ENCODE measurements at places on chromosomes 6 and 20. TPM values are rescaled to one million over a fixed set of nuclear protein-coding genes. Genes with fewer than 3 reads are reported as not detected.
A peak's percentile ranks its signal among the peaks of the same experiment; 100 is the strongest.

The LRRC73 gene
- 0.50 TPM for total RNA-seq

The TRMT11 gene
- total RNA-seq: 27.7 TPM

The RAET1E gene
- total RNA-seq: 0.22 TPM

The DOP1A gene
- total RNA-seq: 23.7 TPM

The MYB gene
- 3.1 TPM for total RNA-seq

- no peak overlapping the region for H3K27ac ChIP-seq
- H3K27me3 ChIP-seq: no peaks in the 10 kb centered on the region
- peak overlapping the region; percentile 89 for H3K4me3 ChIP-seq
- H3K36me3 ChIP-seq: peaks cover 23% of the 10 kb centered on the region
- H3K4me1 ChIP-seq: peaks cover 25% of the 10 kb centered on the region
Observed at GRCh38 chr20:9068233-9068801, 570 bp upstream of the PLCB4 start.

DNA sequence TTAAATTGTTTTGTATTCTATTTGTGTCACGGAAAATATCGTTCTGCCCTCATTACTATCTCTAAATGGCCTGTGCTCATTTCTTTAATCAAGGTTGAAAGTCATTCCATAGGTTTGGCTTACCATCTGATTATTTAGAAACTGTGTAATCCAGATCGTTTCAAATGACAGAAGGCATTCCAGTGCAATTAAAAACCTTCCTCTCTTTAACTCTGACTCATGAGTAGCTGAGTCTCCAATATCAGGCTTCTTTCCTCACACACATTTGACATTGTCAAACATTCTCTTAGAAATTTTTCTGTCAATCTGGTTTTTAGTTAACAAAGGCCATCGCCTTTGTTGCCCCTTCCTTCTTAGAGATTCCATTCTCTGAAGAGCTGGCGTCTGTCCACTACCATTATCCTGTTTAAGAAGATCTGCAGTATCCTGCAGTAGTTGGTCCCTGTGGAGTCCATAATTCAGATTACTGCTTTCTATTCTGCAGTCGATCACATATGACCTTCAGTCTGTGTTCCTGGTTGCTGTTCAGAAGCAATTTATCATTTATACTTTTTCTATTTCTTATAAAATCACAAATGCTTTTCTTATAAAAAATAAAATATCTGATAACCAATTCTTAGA, 3.9 kb upstream of the TRDN start:
- no peak overlapping the region for H3K4me3 ChIP-seq
- H3K27me3 ChIP-seq: no peaks in the 10 kb centered on the region
- no peaks in the 10 kb centered on the region for H3K36me3 ChIP-seq
- no peak for DNase-seq

GRCh38 chr20:43690943-43691598, 24.2 kb downstream of the MYBL2 start:
- no peaks in the 10 kb centered on the region for H3K27me3 ChIP-seq
- no peak overlapping the region for H3K27ac ChIP-seq
- DNase-seq: no peak
- no peak overlapping the region for H3K4me3 ChIP-seq

DNA sequence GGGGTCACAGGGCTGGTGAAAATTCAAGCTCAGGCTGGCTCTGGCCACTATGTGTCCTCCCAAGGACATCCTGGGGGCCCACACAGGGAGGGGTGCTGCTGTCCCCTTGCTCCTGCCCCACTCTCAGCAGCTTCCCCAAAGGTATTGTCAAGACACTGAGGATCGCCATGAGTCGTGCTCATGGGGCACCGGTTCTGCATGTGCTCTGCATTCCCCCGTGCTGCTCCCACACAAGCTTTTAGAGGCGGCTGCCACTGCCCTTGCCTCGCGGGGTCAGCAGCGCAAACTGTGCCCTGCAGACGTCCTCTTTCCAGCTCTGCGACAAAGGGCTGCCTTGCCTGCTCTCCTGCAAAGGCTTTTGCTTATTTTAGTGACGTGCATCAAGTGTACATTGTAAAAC, 179.8 kb downstream of the ERMARD start:
- H3K4me1 ChIP-seq: no peaks in the 10 kb centered on the region
- H3K4me3 ChIP-seq: no peak overlapping the region
- no peak for DNase-seq
- no peak overlapping the region for H3K27ac ChIP-seq

GRCh38 chr6:80022803-80023202, 18.4 kb downstream of the TTK start:
- H3K4me3 ChIP-seq: no peak overlapping the region
- H3K36me3 ChIP-seq: peaks cover 7% of the 10 kb centered on the region
- H3K27ac ChIP-seq: no peak overlapping the region
- H3K4me1 ChIP-seq: no peaks in the 10 kb centered on the region
- H3K27me3 ChIP-seq: no peaks in the 10 kb centered on the region
- no peak for DNase-seq

DNA sequence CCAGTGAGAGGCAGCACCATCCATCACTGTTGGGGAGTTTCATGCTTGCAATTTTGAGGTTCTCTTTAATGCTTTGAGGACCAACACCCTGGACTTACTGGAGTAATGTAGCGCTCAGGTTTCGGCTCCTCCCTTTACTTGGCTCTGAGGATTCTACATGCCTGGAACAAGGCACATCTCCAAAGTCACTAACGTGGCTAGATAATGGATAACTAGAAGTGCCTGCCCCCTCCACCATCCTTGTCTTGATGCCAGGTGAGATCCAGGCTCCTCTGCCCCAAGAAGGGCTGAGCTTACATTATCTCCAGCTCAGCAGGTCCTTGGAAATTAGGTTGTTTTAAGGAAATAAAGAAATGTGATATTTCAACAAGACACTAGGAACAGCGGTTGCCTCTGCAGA, 75.5 kb upstream of the ZNFX1 start:
- H3K27ac ChIP-seq: no peak overlapping the region
- no peaks in the 10 kb centered on the region for H3K4me1 ChIP-seq
- peaks cover 100% of the 10 kb centered on the region for H3K27me3 ChIP-seq
- no peak overlapping the region for H3K4me3 ChIP-seq
- DNase-seq: no peak

DNA sequence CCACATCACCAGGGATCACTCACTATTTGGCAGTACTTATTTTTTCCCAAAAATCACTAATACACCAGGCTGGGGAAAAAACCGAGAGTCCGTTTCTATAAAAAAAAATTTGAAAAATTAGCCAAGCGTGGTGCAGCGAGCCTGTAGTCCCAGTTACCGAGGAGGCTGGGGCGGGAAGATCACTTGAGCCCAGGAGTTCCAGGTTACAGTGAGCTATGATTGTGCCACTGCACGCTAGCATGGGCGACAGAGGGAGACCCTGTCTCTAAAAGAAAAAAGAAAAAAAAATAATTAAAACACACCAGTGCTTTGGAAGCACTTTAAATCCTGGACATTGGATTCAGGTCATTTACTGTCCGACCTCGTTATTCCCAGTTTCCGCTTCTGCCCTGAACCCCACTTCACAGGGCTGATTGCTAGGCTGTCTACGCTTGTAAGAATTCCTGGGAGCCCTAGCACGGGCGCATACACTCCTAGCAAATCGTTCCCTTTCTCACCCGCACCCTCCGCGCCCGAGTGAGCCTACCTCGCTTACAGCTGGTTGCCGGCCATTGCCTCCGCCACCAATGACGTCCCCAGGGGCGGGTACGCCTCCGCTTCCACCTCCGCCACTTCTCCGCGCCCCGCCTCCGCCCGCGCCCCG, at the start of gene TPMT:
TPMT (minus strand) TSS at position 571 of the 643 bp plus-strand sequence. CDS start 5,950 bp downstream, outside the sequence.
- H3K4me1 ChIP-seq: peaks cover 9% of the 10 kb centered on the region
- peaks cover 23% of the 10 kb centered on the region for H3K36me3 ChIP-seq
- peak; percentile 2 for DNase-seq
- H3K27me3 ChIP-seq: no peaks in the 10 kb centered on the region

GRCh38 chr6:106702046-106702445, 72.7 kb downstream of the QRSL1 start:
- H3K4me1 ChIP-seq: peaks cover 16% of the 10 kb centered on the region
- DNase-seq: no peak
- no peak overlapping the region for H3K27ac ChIP-seq
- no peak overlapping the region for H3K4me3 ChIP-seq
- no peaks in the 10 kb centered on the region for H3K36me3 ChIP-seq

Data from Calu3 (cell line).